ENCODE measurements at places on chromosomes 7 and 10. TPM values are rescaled to one million over a fixed set of nuclear protein-coding genes. Genes with fewer than 3 reads are reported as not detected.
A peak's percentile ranks its signal among the peaks of the same experiment; 100 is the strongest.

DNA sequence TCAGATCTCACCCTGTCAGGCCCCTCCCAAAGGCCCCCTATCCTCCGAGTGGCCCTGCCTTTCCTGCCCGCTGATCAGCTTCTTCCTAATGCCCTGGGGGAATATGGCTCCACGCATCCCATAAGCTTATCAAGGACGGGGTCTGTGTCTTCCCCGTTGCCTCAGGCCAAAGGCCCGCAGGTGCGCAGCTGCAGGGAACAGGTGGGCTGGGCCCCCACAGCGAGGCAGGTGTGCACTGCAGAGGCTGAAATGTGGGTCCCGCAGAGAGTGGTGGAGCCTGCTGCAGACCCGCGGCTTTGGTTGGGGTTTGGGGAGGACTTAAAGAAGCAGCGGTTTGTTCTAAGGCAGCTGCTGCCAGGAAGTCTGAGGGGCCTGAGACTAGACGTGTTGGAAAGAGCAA lies 220.8 kb upstream of the TCERG1L start:
- DNase-seq, result no peak

DNA sequence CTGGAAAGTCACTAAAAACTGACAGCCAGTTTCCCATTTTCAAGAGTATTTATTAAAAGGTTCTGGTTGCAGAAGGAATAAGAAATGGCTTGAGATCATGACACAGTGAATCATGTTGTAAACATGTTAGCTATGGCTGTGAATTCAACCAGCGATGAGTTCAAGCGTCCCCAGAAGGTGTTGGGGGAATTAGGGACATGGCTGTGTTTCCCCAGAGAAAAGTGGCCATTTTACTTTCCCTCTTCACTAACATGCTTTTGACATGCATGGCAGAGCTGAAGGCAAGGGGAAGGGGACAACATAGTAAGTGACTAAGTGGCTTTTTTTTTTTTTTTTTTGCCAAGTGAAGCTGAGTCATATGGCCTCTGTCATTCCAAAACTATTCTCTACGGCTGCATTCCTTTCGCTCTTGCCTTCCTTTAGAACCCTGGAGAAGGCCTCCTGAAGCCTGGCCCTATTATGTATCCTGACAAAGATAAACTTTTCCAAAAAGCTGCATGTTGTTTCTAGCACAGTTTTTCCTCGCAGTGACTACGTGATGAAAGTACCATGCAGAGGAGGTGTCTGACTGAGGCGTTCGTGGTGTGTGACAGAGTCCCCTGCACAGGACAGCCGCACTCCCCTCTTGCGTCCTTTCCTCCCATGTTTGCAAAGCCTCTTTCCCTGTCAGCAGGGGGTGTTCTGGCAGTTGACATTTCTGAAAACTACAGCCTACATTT lies 46.9 kb downstream of the EGFR start:
- peak; percentile 95 for DNase-seq

- no peak for DNase-seq
Observed at GRCh38 chr10:29389493-29389892, 100.6 kb downstream of the LYZL1 start.

- DNase-seq, result no peak
Observed at GRCh38 chr10:98062424-98062823, 32.0 kb upstream of the CRTAC1 start.

DNA sequence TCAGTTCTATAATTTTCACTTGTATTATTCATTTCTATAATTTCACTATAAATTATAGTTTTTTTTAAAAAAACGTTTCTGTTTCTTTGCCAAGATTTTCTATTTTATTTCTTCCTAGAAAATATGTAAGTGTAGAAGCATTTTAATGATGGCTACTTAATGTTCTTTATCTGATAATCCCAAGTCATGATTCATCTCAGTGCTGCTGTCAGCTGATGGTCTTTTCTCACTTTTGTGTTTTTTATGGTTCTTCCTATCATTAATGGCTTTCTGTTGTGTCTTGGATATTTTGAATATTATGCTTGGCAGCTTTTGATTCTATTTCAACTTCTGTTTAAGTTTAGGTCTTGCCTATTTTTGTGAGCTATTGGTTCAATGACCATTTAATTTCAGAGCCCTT lies 268.6 kb downstream of the BAMBI start:
- no peak for DNase-seq

DNA sequence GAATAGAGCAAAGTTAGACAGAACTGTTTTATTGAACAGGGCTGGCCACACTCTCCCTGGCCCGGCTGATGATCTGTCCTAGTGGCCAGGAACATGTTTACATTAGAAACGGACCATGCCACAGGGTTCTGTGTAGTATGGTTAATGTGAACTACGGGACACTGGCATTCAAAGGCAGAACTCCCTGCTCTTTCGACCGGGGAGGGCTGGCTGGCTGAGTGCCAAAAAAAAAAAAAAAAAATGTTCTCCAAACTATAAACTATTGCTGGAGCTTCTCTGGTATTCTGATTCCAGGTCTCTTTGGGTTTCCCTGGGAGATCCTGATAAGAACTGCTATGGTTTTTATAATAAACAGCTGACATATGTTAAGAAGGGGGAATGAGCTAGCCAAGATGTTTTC lies 1262.6 kb upstream of the SORCS1 start:
- no peak for DNase-seq

- DNase-seq, result no peak
Observed at GRCh38 chr7:95781961-95782586, 9.7 kb downstream of the DYNC1I1 start.

DNA sequence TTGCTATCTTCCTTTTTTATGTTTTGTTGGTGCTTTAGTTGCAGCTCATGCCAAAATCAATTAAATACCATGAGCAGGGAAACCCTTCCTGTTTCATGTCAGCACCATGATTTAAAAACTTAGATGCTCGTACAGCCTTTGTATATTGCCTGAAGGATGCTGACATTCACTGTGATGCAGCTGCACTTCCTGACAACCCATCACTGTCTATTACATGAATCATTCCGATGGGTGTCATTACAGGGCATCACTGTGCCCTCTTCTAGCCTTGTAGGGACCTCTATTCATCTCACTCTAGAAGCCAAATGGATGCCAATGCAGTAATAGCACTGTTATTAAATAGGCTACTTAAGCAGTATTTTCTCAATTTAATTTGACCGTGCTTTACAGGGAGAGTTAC lies 18.3 kb upstream of the ITGB1 start:
- no peak for DNase-seq

DNA sequence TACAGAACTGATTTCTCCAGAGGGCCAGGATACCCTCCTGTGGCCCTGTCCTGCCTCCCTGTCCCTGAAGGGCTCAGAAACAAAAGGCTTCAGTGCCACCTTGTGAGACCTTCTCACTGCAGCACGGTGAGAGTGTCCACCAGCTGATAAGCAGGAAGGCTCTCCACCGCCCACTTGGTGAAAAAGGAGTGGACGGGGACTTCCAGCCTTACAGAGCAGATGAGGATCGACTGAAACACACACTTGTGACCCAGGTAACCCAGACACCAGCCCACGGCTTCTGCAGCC lies 330.1 kb downstream of the GRID1 start:
- DNase-seq, result no peak

DNA sequence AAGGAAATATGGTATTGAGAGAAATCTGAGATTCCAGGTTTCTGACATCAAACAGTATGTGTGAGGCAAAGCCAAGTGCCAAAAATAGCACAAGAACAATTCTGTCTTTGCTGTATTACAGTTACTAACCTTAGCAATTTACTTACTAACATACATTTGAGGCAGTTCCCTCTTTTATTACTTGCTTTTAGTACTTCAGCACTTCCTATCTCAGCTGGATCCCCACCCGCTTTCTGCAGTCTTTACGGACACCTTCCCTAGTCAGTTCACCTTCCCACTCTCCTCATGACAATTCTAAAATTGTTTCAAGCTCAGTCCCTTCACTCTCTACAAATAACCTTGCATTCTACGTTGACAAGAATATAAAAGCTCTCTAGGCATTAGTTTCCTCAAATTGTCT lies 79.2 kb downstream of the ELAPOR2 start:
- no peak for DNase-seq

GRCh38 chr10:36676321-36676720 lies 449.1 kb upstream of the ANKRD30A start:
- DNase-seq, result no peak

MAP3K8 gene
- total RNA-seq, result 2.1 TPM

DNA sequence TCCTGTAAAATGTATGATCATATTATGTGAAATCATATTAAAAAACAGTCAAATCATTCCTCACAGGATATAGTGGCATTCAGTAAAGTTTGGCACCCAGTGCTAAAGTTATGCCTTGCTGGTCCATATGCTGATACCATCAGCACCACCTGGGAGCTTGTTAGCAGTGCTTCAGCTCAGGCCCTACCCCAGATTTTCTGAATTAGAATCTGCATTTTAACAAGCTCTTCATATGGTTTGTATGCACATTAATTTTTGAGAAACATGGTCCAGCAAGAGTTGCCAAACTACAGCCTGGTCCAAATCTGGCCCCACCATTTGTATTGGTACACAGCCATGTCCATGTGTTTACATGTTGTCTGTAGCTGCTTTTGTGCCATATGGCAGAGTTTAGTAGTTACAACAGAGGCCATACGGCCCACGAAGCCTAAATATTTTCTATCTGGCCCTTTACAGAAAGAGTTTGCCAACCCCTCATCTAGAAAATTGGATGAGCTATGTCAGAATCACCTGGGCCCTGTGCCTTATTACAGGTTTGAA lies 30.1 kb downstream of the RAB18 start:
- DNase-seq, result no peak

SEMA4G gene
- total RNA-seq, result 7.0 TPM

DNA sequence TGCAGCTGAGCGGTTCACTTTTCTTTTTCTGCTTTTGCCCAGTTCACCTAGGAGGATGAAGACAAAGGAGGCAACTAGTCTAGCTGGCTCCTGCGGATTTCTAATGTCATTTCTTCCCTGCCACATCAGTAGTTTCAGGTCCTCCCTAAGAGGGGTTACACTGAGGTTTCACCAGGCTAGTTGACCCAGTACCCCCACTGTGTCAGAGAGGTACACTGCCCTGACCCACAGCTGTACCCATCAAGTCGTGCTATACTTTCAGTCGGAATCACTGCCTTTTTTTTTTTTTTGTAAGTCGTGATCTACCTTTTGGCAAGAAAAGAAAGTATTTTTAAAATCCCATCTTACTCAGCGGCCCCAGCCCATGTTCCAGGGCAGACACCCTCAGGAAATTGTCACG lies 243.5 kb downstream of the CELF2 start:
- no peak for DNase-seq

FRG2B gene
- total RNA-seq, result not detected

DNA sequence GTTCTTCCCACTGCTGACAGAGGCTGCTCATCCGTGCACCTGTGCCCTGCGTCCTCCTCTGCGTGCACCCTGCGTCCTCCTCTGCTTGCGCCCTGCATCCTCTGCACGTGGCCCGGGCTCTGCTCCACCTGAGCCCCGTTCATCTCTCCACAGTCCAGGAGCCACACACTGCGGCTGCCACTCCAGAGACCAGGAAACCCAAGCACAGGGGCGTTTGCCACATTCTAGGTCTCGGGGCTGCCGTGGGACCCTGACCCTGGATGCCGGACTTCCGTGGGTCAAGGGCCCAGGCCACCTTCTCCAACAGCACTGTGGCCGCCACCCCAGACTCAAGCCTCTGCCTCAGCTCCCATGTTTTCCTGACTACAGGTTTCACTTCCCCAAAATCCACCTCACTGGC lies 460.4 kb downstream of the PTPRN2 start:
- no peak for DNase-seq

GRCh38 chr7:22027475-22027874 lies 81.8 kb upstream of the CDCA7L start:
- no peak for DNase-seq

- DNase-seq, result no peak
Observed at GRCh38 chr10:32953277-32953927, 4.6 kb downstream of the ITGB1 start.

DNA sequence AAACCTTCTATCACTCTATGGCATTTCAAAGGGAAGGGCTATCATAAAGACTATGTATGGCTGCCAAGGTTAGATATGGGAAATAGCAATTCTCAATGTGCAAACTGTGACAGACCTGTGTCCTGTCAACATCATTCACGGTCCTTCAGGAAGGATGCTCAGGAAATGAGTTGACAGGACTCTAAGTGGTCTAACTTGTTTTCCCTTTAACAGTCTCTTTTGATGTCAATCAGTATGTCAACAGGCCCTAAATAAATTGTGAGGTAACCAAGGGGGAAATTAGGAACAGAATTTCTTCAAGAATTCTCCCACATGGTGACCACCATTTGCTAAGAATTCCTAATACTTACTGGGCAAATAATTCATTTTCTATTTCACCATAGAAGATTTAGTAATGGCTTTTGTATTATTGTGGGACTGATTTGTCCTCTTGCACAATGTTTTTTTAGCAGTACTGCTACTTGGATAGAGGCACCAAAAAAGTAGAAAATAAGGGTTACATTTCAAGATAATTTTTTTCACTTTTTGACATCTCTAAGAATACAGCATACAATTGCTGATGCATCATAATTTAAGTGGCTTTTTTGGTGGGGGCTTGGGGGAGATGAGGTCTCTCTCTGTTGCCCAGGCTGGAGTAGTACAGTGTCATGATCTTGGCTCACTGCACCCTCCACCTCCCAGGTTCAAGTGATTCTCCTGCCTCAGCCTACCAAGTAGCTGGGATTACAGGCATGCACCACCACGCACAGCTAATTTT lies 275.8 kb downstream of the CACNA2D1 start:
- DNase-seq, result no peak

AMPH gene
- 0.17 TPM for total RNA-seq

CDH23 gene
- total RNA-seq, result not detected

DNA sequence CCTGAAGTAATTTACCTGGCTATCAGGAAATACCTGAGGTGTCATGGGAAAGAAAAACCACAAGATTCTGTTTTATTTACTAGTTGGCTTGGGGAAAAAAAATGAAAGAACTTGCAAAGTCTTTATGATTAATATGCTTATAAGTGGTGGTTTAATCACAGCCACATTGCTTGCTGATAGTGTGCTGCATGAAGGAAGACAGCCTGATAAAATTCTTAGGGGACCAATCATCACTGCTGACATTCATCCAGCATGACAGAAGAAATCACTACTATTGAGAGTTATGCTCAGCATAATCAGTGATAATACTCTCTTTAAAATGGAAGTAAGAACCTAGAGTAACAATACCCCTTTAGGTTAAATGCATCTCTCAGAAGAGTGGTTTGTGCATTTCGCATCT lies 150.2 kb upstream of the LRRN3 start:
- no peak for DNase-seq

DNA sequence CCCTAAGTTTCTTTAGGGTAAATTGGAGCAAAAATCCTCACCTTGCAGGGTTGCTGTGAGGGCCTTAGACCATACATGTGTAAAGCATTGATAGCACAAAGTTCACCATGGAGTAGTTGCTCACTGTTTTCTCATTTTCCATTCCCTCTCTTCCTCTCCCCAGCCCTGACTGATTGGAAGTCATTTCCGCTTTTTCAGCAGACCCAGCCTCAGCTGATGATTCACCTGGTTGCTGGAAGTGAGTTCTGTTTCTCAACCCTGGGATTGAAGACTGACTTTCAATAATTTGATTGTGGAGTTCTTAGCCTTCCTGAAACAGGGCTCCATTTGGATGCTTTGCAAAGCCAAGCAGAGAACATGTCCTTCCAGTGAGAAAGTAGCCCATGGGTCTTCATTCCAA lies 107.0 kb downstream of the PLXNA4 start:
- DNase-seq, result no peak

ITGB1 gene
- total RNA-seq, result 3,148 TPM

TRA2A gene
- total RNA-seq, result 27.6 TPM

- no peak for DNase-seq
Observed at GRCh38 chr7:112266595-112267270, 60.2 kb downstream of the ZNF277 start.

SYT15B gene
- 0.52 TPM for total RNA-seq

Data from renal cortical epithelial cell (primary cell).